Activated CD4-positive, CD25-positive, alpha-beta regulatory T cell (primary cell): ENCODE measurements at places on chromosomes 5 and 9.

DNA sequence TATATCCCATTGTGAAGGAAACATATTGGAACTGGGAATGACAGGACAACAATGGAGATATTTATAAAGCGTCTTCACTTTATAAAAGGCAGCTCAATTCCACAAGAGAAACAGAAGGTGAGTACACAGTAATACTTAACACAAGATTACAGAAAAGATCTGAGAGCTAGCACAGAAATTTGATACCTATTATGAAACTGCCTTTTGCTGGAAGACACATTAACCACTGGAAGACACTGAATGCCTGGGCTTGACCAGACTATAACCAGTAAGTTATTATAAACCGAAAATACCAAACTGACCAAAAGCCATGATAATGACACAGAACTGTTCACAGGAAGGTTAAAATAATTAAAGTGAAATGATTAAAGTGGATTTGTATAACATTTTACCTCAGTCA, 195.4 kb downstream of the NR2F1-AS1 start:
- DNase-seq, result no peak

GRCh38 chr9:129875687-129876395, 40.6 kb downstream of the USP20 start:
- no peak for DNase-seq

DNA sequence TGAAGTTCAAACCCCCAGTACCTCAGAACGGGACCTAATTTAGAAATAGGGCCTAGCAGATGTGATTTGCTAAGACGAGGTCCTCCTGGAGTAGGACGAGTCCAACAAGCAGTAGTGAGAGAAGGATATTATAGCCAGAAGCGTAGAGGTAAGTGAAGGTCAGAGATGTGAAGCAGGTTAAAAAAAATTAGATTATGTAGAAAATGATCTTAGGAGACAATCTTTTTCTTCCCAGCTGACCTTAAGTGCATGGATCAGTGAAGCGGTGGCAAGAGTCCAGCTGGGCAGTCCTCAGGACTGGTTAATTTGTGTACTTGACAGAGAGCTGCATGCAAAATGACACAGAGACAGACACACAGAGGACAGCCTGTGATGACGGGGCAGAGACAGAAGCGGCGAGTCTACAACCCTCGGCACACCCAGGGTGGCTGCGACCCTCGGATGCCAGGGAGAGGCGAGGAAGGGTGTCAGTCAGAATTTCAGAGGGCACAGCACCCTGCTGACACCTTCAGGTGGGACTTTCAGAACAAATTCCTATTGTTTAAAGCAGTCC, 131.4 kb upstream of the IRX4 start:
- DNase-seq, result no peak

DNA sequence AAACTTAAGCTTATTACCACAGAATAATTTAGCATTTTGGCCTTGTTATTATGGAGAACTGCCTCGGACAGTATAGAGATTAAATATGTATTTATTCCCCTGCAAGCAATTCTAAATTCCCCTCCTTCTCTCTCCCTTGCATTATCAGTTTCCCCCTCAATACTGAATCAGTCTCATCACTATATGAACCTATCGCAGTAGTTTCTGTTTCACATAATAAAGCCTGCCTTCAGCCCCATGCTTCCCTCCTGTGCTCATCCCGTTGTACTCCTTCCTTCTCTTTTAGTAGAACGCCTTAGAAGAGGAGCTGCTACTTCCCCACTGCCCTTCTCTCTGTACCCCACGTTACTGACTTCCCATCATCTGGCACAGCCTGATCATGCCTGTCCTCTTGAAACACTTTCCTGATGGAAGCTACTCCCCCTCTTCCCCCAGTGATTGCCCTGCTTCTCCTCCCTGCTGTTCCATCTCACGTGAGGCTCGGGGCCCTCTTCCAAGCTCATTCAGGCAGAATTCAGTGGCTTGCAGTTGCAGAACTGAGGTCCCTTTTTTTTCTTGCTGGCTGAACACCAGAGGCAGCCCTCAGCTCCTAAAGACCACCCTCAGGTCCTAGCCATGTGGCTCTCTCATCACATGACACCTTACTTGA, 93.4 kb downstream of the PPIC start:
- DNase-seq, result no peak

GRCh38 chr9:98692392-98692791, 16.3 kb downstream of the GABBR2 start:
- DNase-seq, result no peak

GRCh38 chr5:56481428-56482357, 248.6 kb upstream of the ANKRD55 start:
- no peak for DNase-seq

DNA sequence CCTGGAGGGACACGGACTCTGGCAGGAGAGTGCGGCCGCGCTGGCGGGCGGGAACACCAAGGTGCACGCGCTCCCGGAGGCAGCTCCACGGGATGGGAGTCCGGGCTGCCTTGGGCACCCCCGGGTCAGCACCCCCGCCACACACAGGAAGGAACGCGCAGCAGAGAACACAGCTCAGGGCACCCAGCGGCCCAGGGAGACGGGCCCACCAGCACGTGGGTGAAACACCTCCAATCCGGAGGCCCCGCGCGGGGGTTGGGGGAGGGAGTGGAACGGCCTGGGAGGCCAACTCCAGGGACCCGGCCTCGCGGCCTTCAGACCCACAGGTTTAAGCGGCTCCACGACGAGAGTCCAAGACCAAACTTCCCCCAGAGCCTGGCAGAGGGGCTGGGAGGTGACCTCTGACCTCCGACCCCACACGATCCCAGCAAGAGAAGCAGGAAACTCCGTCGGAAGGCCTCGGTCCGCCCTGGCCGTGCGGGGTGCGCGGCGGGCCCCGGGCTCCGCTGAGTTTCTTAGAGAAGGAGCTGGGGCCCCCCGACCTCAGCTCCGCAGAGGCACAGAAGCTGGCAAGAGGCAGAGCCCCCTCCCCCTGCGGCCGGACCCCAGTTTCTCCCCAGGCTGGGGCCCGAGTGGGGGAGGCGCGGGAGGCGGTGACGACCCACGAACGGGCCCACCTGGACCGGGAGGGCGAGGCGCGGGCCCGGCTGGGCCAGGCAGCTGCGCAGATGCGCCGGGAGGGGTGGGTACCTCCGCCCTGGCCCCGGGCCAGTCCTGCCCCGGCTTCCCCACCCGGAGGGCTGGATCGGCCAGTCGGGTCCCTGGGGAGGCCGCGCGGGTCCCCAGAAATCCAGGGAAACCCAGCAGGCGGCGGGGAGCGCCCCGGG, 851 bp downstream of the NACC2 start:
- DNase-seq, result no peak

GRCh38 chr9:98276907-98277469, 21.5 kb upstream of the TBC1D2 start:
- no peak for DNase-seq

GRCh38 chr9:93307468-93308157, 123.7 kb downstream of the WNK2 start:
- DNase-seq, result no peak

- no peak for DNase-seq
Observed at GRCh38 chr5:56658972-56659371, 156.4 kb upstream of the MAP3K1 start.

GRCh38 chr5:36936309-36936708, 59.7 kb downstream of the NIPBL start:
- DNase-seq, result no peak

GRCh38 chr9:135023088-135023785, 64.2 kb upstream of the OLFM1 start:
- DNase-seq, result no peak

DNA sequence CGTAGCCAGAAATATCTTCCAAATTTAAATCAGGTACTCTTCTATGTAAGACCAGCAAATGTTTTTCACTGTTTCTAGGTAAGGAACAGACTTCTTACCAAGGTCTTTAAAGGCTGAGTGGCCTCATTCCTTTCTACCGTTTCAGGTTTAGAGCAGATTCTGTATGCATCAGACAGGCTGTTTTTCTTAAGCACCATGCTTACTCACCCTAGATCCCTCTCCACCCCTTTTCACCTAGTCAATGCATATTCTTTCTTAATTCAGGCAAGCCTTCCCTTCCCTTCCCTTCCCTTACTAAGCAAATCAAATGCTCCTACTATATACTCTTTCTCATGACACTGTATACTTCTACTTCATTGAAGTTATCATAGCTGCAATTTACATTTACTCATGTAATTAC, 70.7 kb downstream of the RFX3 start:
- no peak for DNase-seq

DNA sequence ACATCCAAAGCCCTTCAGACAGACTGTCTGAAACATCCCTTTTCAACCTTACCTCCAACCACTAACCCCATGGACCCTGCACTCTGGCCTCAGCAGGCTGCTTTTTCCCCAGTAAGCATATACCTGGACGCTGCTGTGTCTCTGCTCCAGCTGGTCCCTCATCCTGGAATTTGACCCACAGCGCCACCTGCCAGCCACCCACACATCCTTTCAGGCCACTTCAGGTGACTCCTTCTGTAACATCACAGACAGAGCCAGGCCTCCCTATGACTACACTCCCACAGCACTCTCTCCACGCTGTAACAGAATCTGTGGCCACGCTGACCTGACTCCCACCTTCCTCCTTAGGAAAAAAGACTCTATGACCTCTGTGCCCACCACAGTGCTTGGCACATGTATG, 3.4 kb downstream of the MGAT1 start:
- DNase-seq, result no peak

DNA sequence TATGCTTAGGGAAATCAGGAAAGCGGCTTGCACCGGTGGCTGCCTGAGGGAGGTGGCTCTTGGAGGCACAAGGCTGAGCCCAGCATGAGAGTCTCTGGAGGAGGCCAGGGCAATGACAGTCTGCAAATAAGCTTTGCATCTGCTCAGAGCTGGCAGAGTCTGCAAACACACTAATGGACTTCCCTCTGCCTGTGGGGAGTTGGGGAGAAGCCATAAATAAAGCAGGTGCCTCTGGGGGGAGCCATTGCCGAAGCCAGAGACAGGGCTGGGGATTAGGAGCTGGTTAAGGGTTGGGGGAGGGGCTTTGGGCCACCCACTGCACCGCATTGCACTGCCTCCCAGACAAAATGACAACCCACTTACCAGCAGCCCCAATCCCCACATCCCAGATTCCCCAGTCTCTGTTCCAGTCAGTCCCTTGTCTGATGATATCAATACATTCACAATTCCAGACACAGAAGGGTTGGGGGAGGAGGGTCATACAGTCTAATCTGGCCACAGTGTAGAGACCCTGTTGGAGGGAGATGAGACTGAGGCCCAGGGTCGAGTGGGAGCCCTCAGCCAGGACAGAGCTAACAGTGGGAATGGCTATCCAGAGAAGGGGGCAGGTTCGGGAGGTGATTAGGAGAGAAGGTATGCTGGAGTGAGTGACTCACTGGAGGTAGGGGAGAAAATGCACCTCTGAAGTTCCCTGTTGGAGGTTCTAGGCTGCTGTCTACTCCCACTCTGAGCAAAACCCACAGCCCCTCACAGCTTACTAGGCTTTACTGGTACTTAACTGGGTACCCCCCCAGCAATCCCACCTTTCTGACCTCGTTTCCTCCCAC, 53.7 kb downstream of the PAX5 start:
- DNase-seq, result no peak

GRCh38 chr5:169988947-169989346, 8.7 kb upstream of the INSYN2B start:
- DNase-seq, result no peak

DNA sequence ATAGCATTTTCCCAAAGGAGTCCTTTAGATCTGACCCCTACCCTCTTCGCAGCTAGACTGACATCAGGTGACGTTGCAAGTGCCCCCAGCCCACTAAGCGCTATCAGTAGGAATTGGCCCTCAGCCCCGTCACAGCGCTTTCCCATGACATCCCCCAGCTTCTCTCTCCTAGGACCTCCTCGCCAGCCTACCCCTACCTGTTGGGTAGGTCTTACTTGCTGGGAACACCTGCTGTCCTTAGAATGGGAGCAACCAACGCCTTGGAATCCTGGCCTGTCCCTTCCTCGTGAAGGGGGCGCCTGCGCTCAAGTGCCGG, 584 bp upstream of the PIP5K1B start:
- DNase-seq, result no peak

DNA sequence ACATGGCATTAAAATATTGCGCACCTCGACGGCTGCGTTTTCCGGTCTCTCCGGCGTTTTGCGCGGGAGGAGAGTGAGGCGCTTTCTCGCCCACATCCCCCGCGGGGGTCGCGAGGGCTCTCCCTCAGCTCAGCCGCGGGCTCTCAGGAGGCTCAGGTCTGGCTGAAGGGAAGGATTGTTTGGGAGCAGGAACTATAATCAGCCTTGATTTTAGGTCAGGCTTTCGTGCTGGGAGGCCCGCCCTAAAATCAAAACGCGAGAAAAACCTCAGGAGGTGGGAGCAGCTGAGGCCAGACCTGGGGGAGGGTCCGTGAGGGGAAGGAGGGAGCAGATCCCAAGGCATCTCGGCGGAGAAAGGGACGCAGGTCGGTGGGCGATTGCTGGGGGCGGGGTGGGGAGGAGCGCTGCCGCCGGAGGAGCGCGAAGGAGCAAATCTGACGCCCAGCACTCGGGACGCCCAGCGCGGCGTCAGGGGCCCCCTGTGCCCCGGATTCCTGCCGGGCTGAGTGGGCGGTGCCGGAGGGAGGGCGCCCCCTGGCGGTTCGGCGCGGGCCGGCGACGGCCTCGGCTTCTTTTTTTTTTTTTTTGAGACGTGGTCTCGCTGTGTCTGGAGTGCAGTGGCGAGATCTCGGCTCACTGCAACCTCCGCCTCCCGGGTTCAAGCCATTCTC, 18.7 kb upstream of the RNF130 start:
- peak; percentile 56 for DNase-seq

DNA sequence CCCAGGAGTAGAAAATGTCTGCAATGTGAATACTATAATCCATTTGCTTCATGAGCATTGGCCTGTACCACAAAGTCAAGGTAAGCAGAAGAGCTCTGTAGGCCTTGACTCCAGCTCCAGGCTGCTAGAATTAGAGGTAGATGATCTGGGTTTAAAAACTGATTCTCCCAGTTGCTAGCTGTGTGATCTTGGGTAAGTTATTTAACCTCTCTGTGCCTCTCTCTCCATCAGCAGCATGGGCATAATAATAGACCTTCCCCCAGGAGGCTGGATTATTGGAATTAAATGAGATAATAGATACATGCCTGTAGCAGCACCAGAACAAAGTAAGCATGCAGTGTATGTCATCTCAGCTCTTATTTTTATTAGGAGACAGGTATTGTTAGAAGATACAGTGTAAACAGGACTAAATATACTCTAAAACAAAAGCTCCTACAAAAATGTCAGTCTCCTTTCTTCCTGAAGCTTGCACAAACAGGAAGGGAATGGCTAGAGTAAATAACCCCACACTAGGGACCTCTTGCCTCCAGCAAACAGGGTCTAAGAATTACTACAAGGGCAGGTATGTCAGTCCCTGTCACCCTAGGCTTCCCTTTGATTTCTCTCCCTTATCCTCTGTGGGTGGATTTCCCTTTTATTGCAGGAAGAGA, 57.5 kb downstream of the PSAT1 start:
- no peak for DNase-seq
